ENCODE measurements at places on chromosomes 4 and X.
A peak's percentile ranks its signal among the peaks of the same experiment; 100 is the strongest.

GRCh38 chrX:70089604-70090297, 27.5 kb downstream of the OTUD6A start:
- peak; percentile 87 for DNase-seq

DNA sequence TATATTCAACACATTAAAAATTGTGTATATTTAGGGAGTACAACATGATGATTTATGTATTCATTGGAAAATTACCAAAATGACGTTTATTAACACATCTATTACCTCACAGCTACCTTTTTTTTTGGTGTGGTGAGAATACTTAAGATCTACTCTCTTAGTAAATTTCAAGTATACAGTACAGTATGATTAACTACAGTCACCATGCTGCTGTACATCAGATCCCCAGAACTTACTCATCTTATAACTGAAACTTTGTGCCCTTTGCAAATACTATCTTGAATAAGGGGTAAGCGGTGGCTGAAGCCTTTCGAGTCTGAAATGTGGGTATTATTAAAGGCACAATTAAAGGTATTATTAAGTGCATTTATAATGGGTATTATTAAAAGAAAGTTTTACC, 976 bp downstream of the PHKA1 start:
- no peak for DNase-seq

DNA sequence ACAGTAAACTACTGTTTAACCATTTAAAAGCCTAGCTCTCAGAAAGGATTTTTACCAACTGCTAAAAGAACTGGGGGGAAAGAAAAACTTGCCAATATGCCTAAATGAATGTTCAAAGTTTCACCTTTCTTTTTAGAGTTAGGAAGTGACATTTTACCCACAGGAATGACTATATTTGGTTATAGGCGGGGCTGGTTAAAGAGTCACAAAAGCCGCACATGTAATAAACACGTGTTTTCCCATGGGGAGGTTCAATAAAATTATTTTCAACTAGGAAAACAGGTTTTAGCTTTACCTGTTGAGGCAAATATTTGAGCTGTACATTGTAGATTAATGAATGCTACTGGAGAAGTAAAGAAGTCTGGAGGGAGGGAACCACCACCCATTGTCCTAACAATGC, 41.6 kb upstream of the UGDH start:
- no peak for DNase-seq

DNA sequence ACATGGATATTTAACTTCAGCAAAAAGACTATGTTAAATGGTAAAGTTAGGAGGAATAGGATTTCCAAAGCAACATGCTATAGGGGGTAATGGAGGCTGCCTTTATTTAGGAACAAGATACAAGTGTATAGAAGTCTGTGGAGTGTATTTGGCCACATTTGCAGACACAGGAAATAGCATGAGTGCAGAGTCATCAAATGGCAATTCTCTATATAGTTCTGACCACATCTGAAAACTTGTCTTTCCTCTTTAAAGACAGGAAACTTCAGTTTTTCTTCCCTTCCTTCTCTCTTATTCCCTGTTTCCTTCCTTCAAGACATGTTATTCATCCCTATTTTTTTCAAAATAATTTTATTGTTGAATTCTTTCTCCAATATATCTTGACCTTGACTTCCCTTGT, 119.3 kb upstream of the PITX2 start:
- DNase-seq: peak; percentile 82

DNA sequence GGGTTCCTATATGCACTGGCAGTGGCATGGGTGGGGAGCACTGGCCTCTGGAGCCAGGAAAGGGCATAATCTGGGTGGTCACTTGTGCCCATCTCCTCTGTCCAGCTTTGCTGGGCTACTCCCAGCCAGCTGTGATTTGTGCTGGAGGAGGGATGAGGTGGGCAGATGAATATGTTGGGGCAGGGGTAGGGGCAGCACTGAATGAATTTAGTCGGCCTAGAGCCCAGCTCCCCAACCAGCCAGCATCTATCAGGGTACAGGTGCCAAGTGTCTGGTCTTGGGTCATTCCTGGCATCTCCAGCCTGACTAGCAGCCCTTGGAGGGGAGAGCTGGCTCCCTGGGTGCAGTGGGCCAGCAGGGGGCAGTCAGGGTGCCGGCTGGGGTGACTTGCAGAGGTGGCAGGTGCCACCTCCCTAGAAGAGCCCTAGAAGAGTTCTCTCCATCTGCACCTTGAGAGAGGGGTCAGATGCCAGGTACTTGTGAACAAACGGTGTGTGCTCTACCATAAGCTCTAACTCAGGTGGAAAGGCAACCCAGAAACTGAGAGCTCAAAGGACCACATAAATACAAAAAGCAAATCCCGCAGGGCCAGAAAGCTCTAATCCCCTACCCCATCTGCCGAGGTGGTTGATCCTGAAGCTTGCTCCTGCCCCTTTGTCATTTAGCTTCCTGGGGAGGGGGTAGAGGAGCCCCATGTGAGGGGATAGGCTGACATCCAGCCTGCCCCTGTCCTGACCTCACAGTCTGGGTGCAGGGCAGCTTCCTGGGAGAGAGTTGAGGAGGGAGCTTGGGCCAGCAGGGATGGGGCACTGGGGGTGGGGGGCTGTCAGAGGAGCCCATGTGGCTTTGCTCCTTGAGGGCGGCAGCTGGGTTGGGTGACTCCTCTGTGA, 2.2 kb downstream of the SORCS2 start:
- DNase-seq: no peak

DNA sequence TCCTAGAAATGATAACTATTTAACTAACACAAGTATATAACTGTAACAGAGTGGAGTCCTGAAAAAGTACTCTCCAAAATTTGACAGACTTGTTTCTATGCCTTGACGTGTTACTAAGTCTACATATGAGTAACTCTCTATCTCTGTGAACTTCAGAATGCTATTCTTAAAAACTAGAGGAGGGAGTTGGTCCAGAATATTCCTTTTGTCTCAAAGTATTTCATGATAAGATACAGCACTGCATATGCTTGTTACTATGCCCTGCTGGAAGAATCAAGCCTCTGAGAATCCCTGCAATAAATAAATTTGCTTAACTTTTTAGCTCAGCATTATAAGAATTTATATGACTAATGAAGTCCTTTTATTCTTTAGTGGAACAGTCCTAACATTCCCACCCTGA, 50.9 kb upstream of the ATXN3L start:
- DNase-seq: no peak
